OCI-LY7 (cell line): ENCODE measurements at places on chromosomes 2 and 18.

DNA sequence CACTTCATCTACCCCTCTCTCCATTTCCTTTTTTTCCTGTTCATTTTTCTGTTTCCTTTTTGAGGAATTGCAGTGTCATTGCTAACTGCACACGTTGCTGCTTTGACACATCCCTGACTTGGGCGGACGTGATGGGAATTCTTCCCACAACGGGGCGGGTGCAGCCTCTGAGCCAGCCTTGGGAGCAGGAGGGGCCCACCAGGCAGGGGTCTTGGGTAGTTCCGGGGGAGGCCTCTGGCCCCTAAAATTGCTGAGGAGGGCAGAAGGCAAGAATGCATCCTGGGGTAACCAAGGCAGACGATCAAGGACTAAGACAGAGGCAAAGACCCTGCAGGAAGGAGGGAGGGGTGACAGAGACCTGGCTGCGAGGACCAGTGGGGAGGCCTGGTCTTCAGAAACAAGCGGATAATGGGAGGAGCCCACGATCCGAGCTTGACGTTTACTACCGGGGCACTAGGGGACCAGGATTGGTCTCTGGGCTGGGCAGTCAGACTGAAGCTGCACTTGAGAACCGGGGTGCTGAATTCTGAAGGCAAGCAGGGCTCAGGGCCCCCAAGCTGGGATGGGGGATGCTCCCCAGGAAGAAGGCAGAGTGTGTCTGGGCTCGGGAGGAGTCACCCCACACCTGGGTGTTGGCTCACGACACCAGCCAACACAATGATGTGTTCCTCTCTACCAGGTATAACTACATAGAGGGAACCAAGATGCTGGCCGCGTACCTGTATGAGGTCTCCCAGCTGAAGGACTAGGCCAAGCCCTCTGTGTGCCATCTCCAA lies 14.8 kb upstream of the CNDP1 start:
- DNase-seq, result no peak

DNA sequence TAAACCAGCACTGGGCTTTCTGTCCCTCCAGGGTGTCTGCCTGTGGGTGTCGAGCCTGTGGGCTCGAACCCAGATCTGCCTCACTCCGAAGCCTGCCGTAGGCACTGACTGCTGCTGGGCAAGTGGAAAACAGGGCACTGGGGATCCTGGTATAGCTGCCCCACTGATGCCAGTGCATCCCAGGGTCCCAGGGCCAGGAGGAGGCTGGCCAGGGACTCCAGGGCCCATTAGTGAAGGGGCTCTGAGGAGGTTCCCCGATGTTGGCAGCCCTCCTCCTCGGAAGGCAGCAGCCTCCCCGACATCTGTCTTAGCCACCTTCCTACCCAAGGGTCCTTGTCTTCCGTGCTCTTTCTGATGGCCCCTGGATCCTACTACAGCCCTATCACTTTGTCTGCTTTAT lies 96.1 kb downstream of the RTN4 start:
- no peak for DNase-seq

DNA sequence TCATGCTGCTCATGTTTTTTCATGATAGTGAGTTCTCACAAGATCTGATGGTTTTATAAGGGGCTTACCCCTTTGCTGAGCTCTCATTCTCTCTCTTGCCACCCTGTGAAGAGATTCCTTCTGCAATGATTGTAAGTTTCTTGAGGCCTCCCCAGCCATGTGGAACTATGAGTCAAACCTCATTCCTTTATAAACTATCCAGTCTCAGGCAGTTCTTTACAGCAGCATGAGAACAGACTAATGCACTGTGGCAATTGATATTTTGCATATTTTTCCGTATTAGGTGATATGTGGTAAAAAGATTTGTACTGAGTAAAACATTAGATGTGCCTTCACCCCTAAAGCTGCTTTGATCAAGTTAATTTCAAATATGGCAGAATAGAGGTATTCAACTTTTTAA lies 48.8 kb downstream of the RAB27B start:
- DNase-seq, result no peak

- DNase-seq, result no peak
Measured at GRCh38 chr2:157725846-157726245, 97.2 kb upstream of the ACVR1C start.
